Adipocyte (in vitro differentiated cells): ENCODE measurements at places on chromosomes 11 and 22.

DNA sequence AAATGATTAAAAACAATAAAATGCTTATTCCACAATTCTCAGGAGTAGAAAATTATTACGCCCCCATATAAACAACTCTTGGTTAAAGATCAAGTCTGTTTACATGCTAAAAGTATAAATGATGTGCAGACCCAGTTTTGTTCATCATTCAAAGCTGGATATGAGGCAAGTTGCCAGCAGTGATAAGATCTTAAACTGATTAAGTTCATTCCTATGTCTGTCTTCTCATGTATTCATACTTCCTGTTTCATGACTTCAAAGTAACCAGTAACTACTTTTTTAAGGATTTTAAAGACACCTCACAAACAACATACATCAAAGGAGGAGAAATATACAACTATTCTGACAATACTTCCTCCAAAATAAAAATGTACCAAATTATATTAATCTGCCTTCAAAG, 55.0 kb upstream of the ARHGAP32 start:
- DNase-seq, result peak; percentile 44

DNA sequence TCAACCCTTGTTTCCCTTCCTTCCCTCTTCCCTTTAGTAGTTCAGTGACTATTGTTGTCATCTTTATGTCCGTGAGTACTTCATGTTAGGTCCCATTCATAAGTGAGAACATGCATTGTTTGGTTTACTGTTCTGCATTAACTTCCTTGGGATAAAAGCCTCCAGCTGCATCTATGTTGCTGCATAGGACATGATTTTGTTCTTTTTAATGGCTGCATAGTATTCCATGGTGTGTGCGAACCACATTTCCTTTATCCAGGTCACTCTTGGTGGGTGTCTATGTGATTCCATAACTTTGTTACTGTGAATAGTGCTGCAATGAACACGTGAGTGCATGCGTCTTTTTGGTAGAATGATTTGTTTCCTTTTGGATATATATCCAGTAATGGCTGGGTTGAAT, 163.3 kb downstream of the FBXO7 start:
- no peak for DNase-seq

DNA sequence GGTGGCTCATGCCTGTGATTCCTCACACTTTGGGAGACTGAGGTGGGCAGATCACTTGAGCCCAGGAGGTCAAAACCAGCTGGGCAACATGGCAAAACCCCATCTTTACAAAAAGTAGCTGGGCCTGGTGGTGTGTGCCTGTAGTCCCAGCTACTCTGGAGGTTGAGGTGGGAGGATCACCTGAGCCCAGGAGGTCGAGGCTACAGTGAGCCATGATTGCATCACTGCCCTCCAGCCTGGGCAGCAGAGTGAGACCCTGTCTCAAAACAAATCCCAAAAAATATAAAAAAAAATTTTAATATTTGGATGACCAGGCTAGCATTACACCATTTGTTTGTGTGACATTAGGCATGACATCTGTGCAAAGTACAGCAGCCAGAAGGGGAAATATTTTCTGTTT, 49.7 kb upstream of the CTTN start:
- DNase-seq, result no peak

- no peak for DNase-seq
These were observed 344.4 kb downstream of the CTTN start for GRCh38 chr11:70742553-70743291.

DNA sequence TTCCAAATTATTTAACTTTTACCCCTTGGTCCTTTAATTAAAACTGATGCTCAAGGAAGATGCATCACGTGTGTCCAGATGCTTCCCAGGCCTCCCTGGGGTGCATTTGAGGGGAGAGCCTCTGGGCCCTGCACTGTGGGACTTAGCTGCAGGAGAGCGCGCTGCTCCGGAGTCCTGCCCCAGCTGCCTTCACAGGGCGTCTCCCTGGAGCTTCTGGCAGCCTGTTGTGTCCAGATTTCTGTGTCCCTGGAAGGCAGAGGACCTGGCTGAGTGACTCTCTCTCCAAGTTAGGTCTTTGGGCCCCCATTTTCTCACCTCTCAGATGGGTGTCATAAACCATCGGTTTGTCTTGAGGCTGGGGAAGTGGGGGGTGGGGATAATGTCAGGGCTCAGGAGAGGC, 3.0 kb downstream of the ARHGAP8 start:
- DNase-seq, result no peak

- DNase-seq, result no peak
These were observed 61.9 kb downstream of the EHF start for GRCh38 chr11:34682825-34683224.

DNA sequence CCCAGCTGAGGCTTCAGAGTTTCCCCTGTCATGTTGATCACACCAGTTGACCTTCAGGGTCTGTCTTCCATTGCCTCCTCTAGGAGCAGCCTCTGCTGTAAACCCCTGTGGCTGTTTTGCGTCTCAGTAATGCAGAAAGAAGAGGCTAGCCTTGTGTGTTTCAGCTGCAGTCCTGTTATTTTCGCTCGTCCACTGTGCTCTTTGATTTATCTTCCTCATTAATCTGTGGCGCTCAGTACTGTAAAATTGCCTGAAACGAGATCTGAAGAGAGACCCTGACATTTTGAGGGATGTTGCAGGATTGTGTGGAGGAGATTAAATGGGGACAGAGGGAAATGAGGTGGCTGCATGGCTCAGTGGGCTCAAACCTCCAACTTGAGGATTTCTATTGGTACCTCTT, 163.7 kb downstream of the DBX1 start:
- DNase-seq, result no peak

DNA sequence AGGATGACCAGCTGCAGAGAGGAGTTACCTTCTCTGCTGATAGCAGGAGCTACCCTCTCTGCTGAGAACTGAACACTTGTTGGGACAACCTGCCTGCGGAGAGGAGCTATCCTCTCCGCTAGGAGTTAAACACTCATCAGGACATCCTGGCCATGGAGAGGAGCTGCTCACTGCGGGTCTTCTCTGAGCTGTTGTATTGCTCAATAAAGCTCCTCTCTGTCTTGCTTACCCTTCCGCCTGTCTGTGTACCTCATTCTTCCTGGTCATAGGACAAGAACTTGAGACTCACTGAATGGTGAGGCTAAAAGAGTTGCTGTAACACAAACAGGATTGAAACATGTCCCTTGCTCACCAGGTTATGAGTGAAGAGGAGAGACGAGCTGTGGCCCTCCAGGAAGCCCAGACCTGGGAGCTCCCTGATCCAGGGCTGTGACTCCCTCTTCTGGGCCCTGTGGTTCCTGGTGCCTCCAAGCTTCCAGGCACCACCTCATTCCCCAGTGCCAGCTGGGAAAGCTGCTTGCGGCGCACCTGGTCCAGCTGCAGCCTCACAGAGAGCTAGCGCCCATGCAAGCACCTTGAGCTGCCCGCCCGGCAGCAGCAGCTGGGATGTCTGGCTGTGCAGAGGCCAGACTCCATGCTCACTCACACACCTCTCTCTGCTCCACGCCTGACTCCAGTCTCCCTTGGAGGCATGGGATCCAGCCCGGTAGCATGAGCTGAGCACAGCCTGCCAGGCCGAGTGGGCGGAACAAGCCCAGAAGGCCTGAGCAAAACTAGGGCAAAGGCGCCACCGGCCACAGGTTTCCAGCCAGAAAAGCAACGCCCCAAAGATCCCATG, 50.5 kb downstream of the RAB30 start:
- DNase-seq, result no peak

DNA sequence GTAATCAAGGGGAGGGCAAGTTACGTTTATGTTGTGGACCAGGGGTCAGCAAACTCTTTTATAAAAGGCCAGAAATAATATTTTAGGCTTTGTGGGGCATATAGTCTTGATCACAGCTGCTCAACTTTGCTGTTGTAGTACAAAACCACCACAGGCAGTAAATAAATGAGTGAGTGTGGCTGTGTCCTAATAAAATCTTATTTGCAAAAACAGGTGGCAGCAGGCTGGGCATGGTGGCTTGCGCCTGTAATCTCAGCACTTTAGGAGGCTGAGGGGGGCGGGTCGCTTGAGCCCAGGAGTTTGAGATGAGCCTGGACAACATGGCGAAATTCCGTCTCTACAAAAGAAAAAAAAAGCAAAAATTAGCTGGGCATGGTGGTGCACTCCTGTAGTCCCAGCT, 57.9 kb upstream of the NUP160 start:
- DNase-seq, result no peak

- DNase-seq, result no peak
These were observed 135.3 kb downstream of the CCDC34 start for GRCh38 chr11:27227736-27228135.

DNA sequence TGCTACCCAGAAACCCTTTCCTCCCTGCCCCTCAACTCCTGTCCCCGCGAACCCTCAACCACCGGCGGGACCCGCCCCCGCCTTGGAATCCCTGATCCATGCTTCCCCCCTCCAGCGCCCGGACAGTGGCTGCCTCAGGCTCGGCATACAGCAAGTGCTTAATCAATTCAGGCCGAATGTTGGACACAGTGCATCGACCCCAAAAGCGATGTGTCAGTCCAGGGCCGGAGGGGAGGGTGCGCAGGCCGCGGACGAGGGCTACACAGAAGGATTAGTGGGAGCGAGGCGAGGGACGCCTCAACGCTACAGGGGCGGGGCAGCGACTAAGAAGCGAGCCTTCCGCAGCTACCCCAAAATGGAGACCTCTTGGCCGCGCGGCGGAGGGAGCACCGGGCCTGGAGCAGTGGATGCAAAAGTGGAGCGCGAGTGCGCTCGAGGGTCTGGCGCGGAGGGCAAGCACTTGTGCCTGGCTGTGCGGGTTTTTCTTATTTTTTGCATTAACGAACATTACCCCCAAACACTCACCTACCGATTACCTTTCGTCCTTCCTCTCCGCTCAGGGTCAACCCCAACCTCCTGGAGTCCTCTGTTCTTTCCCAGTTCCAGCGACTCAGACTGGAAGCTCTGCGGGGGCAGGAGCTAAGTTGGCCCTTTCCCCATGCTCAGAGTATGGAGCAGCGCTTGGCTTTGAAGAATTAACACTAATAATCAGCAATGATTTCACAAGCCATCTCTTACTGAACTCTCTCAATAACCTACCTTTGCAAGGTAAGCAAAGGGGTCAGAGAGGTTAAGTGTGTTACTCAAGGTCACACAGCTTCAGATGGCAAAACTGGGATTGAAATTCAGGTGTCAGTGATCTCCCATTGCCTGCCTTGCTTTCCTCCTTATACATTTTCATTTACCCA, 30.0 kb upstream of the WNT11 start:
- peak; percentile 81 for DNase-seq

- DNase-seq, result no peak
These were observed 43.6 kb downstream of the IGF2 start for GRCh38 chr11:2095542-2095941.

- peak; percentile 72 for DNase-seq
These were observed 85.2 kb downstream of the CCDC81 start for GRCh38 chr11:86459682-86460460.

DNA sequence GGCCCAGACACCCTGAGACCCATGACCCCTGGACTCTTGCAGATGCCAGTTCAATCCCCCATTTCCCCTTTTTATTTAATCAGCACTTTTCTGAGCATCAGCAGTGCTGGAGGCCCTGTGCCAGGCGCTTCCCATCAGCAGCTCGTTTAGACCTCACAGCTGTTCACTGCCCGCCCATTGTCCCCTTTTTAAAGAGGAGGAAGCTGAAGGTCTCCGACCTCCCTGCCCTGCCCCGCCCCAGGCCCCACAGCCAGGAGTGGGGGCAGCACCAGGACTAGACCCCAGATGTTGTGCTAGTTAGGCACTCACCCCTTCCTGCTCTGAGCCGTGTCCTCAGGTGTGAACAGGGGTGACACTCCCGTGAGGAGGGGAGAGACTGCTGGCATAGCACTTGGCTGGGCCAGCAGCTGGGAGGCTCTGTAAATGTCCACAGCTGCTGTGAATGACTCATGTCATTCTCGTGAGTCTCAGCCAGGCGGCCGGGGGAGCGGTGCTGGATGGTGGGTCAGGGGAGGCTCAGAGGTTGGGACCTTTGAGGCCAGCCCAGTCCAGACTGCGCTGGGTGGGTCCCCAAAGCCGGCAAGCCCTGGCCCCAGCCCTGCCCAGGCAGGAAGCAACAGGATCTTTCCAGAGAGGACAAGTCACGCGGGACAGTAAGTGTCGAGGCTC, 19.9 kb downstream of the EMID1 start:
- peak; percentile 45 for DNase-seq

DNA sequence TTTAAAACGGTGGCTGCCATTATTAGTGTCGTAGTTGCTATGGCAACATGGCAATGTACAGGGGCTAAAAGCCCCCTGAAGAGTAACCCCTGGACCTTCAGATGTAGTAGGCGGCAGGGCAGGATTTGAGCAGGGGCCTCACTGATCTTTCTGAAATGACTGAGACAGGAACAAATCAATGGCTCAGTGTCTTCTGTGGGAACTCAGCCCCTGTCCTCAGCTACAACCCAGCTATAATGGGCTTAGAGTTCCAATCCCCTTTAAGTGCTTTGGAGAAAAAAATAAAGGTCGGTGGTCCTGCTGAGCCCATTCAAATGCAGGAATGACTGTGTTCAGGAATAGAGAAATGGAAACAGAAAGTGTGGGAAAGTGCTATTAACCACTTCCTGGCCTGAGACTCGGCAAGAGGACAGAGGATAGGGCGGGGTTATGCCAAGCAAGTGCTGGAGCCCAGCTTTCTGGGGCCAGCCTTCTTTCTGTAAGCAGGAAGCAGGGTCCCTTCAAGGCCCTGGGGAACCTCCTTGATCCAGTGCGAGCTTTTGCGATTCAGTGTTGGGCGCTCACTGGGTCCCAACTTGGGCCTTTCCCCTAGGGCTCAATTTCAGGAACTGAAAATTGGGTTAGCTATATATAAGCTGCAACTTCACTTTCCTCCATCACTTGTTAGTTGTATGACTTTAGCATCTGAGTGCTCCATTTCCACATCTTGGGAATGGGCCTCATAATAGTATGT, 6.1 kb upstream of the CD82 start:
- no peak for DNase-seq

- DNase-seq, result no peak
These were observed 72.0 kb downstream of the CYTH4 start for GRCh38 chr22:37354261-37354660.

DNA sequence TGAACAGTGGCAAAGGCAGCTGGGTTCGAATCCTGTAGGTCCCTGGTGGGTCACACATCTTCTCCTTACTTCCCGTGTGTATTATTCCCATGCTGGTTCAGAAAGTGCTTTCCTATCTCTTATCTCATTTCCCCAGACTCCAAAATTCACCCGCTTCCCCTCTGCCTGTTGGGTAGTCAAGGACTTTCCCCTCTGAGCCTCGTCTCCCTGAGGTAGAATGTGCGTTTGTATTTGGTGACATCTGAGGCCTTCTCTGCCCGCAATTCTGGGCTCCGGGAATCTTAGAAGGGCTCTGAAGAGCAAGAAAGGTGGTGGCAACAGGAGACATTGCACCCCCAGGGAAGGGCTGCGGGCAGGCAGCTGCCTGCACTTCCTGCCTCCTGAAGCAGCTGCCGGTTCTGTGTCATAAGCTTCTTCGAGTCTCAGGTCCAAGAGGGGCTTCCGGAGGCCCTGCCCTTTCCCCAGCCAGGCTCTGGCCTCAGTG, 5.9 kb downstream of the LRRC32 start:
- DNase-seq, result no peak

DNA sequence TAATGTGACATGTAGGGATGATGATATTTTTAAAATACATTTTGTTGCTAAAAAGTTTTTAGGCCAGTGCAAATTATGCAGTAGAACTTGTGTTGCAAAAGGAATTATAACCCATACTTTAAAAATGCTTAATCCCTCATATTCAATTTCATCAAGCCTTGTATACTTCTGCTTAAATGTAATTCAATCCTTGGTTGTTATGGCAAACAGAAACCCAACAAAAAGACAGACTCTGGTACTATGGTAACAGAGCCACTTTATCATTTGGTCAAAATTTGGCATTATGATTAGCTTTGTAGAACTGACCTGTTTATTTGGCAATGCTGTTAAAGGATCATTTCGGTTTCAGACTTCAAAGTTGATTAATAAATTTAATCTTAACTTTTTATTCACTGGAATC, 284.8 kb downstream of the TMEM135 start:
- DNase-seq, result peak; percentile 45

- DNase-seq, result no peak
These were observed 22.4 kb upstream of the GNB1L start for GRCh38 chr22:19876941-19877625.
